Daoy (cell line): ENCODE measurements at places on chromosomes 7 and 10. TPM values are rescaled to one million over a fixed set of nuclear protein-coding genes. Genes with fewer than 3 reads are reported as not detected.

Gene ACHE
- 0.46 TPM in 1 of 2 replicates, not detected in the other for total RNA-seq

Gene GPR26
- total RNA-seq = 0.11 TPM in 1 of 2 replicates, not detected in the other

GRCh38 chr10:111439034-111439842 is 362.4 kb downstream of the ADRA2A start:
- no peak for DNase-seq

Gene AP5Z1
- 37.2 and 40.0 TPM in 2 replicates for total RNA-seq

Gene RHOBTB1
- total RNA-seq = 4.2 and 5.6 TPM in 2 replicates

- no peak for DNase-seq
These were observed 477.2 kb downstream of the PARD3 start for GRCh38 chr10:34337917-34338316.

DNA sequence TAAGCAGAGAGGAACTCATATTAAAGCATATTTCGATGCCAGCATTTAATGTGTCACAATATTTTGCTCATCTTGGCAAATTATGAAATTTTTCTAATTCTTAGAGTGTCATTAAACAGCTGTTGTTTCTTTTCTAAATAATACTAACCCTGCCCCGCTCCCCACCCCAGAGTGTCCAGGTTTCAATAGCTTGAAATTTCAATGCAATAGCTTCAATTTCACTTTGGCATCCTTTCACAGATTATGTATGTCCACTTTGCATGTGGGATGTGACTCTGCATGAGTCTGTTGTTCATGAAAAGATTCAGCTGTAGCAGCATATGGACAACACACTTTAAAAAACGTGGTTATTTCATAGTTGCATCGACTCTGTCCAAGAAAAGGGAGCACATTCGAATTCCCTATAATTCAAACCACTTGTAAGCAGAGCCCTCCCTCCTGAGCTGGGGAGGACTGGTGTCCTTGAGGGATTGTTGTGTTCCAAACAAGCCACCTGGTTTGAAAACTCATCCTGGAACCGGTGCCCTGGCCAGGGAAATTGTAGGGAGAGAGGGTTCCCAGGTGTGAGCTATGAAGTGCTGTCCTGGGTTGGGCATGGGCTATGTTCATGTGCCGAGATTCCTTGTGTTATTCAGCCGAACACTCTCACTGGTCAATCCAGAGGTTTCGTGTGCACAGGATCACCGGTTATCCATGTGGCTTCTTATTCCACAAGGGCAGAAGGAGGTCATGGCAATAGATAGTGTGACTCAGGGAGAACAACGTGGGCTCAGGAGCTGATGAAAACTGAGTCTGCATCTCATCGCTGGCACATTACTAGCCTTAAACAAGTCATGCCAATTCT is 64.6 kb upstream of the CREB5 start:
- DNase-seq = peak; percentile 15

Gene ABCA13
- total RNA-seq = under 0.01 and 0.06 TPM in 2 replicates

DNA sequence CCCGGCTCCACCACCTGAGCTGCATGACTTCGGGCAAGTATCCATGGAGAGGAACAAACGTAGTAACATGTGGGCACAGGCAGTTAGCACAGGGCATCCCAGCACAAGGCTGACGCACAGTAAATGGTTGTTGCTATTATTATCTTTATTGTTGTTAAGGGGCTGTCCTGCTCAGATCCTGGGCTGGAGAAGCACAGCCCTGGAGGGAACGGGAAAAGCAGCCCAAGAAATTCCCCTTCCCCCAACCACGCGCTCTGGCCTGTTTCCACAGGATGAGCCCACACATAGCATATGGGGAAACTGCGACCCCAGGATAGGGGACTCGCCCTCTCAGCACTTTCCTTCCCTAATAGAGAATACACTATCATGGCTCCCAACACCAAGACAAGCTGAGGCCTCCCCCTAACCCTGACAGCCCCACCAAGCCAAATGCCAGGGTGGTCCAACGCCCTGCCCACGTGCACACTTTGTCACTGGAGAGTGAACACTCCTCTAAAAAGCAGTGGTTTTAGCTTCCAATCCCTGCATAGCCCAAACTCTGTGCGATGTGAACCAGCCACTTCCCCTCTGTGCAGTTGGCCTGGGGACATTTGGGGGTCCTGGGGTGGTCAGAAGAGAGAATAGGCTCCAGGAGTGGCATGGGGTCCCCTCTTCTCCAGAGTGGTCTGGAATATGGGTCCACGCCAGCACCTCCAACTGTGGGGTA is 11.0 kb downstream of the PSD start:
- DNase-seq = no peak

GRCh38 chr7:264541-265191 is 25.3 kb upstream of the FOXL3 start:
- no peak for DNase-seq

DNA sequence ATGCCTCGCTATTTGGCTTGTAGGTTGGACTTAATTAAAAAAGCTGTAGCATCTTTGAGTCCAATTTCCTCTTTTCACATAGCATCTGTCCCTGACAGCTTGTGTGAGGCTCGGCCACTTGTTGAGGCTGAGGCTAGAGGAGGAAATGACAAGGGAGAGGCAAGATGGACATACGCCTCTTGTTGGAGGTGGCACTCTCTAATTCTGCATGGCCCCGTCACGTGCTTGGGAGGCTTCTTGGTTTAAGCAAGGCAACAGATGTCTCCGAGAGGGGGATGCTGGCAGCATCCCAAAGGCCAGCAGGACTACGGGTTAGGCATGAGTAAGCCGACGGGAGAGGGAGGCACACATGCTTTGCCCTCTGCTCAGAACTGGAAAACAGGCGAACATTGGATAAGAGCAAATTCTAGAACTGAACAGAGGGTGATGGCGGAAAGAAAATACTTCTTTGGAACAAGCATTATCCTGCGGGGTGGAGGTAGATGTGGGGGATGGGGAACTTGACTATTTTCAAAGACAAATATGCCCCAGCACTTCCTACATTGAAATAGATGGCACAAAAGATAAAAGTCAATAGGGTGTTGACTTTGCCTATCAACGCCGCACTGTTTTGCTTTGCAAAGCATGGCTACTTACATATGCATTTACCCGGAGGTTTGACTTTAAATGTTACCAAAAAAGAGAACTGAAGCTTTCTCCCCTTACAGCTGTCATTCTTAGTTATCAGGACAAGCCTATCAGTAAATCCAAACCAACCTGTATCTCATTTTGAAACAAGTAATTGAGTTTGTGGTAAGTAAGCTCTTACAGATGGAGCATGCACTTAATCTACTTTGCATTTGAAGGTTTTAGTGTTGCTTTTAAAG is 94.8 kb downstream of the CHN2 start:
- peak; percentile 59 for DNase-seq

- DNase-seq = no peak
These were observed 317.7 kb downstream of the NRG3 start for GRCh38 chr10:82192665-82193064.

- no peak for DNase-seq
These were observed 16.7 kb downstream of the SEMA3A start for GRCh38 chr7:84177758-84178412.

GRCh38 chr7:147477526-147477925 is 1113.0 kb upstream of the C7orf33 start:
- no peak for DNase-seq

GRCh38 chr7:149780636-149781419 is 7.4 kb upstream of the ZNF467 start:
- no peak for DNase-seq

DNA sequence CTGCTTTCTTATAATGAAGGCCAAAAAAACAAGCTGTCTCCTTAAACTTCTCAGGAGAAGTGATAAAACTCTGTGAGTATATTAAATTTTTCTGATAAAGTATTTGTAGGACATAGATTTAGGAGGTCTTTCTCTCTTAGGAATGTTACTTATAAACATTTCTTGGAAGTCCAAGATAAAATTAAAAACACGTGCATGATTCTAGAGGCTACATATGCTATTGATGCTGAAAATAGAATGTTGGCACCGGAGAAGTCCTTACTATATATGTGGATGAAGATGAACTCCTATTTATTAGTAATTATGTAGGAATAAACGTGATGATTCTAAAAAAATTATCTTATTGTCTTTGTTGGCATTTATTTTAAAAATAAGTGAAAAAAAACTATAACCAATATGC is 241.3 kb upstream of the LRRTM3 start:
- no peak for DNase-seq

DNA sequence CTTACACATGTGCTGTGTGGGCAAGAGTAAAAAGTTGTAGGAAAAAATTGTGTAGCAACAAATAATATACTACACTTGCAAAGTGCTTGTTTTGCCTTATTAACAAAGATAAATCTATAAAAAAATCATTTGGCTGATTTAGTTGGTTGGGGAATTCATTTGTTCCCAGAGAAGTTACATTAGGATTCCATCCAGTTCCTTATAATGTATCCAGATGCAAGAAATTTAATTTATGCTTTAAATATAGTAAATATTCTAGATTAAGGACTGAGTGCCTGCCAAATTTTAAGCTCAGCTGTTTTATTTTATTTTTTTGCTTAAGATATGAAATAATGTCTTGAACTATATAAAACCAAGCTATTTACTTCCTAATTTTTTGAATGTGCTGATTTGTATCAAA is 1169.9 kb downstream of the NXPH1 start:
- DNase-seq = no peak

Gene UTF1
- not detected in 2 replicates for total RNA-seq

GRCh38 chr7:39507866-39508551 is 58.2 kb upstream of the YAE1 start:
- DNase-seq = peak; percentile 35

Gene CTNNA3
- total RNA-seq = not detected in 2 replicates

DNA sequence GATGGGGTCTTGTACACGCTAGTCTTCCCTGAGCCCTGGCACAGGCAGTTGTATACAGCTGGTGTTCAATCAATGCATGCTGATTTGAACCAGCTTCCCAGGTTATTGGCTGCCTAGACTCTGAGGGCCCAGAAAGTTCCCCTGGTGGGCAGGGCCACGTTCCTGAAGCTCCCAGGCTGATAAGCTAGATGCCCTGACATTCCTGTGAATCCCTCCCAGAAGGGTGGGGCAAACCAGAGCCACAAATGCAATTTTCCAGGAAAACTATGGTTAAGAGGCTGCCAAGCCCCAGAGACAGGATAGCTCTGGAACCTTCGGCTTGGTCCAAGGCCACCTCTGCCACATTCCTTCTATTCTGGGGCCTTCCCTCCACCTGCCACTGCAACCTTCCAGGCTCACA is 78.2 kb downstream of the FAM53B start:
- no peak for DNase-seq
